Suprapubic skin (tissue), 4 donors: ENCODE measurements at places on chromosomes 6 and 20.

DNA sequence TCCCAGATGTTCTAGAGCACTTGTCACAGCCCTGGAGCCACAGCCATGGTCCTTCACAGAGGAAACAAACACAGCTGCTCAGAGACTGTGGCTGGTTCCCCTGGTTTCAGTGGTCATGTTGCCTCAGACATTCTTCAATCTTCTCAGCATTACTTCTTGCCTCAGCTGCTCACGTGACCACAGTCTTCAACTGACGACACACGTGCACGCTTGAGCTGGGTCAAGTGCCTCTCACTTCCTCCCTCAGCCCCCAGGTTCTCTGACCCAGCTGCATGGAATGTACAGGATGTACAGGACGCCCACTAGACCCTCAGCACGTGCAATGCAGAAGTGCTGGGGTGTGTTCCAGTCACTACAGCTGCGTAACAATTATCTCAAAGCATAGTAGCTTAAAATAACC lies 159.8 kb upstream of the GGTLC1 start:
- no peak for DNase-seq

- DNase-seq = no peak
These were observed 25.3 kb downstream of the DUSP22 start for GRCh38 chr6:317448-318144.

- no peak for DNase-seq
These were observed 51.5 kb upstream of the MTHFD1L start for GRCh38 chr6:150813993-150814359.

- no peak for DNase-seq
These were observed 81.1 kb downstream of the STMND1 start for GRCh38 chr6:17182961-17183360.

GRCh38 chr6:79403086-79403485 lies 134.1 kb downstream of the LCA5 start:
- DNase-seq = no peak

GRCh38 chr6:11653028-11653583 lies 115.6 kb downstream of the TMEM170B start:
- no peak for DNase-seq

GRCh38 chr6:170438402-170438753 lies 114.7 kb downstream of the PSMB1 start:
- DNase-seq = peak; percentile 87
